ENCODE measurements at places on chromosomes 1 and 21. TPM values are rescaled to one million over a fixed set of nuclear protein-coding genes. Genes with fewer than 3 reads are reported as not detected.

- DNase-seq, result no peak
Observed at GRCh38 chr1:219459351-219460080, 153.4 kb downstream of the ZC3H11B start.

GRCh38 chr21:15301736-15302135 lies 236.9 kb upstream of the NRIP1 start:
- no peak for DNase-seq

GRCh38 chr1:91161166-91161565 lies 139.3 kb upstream of the ZNF644 start:
- DNase-seq, result no peak

GRCh38 chr21:34930971-34931370 lies 118.1 kb downstream of the RUNX1 start:
- DNase-seq, result no peak

- DNase-seq, result no peak
Observed at GRCh38 chr1:176480750-176481149, 17.8 kb downstream of the PAPPA2 start.

DNA sequence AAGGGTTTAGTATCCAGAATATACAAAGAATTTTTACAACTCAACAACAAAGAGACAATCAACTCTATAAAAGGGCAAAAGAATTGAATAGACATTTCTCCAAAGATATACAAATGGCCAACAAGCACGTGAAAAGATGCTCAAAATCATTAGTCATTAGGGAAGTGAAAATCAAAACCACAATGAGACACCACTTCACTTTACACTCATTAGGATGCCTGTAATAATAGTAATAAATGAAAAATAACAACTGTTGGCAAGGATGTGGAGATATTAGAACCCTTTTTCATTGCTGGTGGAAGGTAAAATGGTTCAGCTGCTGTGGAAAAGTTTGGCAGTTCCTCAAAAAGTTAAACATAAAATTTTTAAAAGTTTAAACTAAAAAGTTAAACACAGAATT lies 7.0 kb upstream of the ABCD3 start:
- DNase-seq, result no peak

DNA sequence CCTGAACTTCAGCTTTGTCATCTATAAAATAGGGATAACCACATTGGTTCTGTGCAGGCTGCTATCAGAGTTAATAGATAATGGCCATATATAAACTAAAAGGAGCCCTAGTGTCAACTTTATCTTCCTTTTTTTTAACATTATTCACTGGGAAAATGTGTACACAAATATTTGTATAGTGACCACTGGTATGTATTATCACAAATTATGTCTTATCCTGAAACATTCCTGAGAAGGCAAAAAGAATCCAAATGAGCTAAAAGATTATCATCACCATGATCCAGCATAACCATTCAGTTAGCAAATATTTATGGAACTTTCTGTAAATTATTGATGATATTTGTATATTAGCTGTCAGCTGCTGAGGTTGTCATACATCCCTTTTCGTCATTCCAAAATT lies 16.6 kb downstream of the ANGPTL3 start:
- no peak for DNase-seq

TTLL10 gene
- 0.64 TPM for polyA plus RNA-seq

FMO4 gene
- polyA plus RNA-seq, result 27.1 TPM
